ENCODE measurements at places on chromosomes 6 and 20.

DNA sequence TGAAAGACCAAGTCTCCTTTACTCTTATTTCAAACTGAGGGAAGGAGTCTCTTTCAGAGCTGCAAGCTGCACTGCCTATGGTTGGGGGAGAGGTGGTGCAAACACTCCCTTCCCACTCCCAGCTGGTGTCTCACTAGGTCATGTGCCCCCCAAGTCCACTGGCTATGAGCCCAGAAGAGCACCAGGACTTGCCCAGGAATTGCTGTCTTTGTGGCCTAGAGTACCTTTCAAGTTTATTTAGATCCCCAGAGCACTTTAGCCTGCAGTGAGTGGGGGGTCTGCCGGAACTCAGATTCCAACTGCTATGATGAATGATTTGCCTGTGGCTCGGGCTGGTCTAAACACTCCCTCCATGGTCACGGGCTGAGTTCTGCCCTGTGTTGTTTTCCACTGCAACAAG lies 192.6 kb upstream of the CITED2 start:
- H3K4me1 ChIP-seq = peaks cover 42% of the 10 kb centered on the region
- no peak overlapping the region for H3K27ac ChIP-seq
- H3K36me3 ChIP-seq = peaks cover 2% of the 10 kb centered on the region
- H3K27me3 ChIP-seq = no peaks in the 10 kb centered on the region
- no peak overlapping the region for H3K4me3 ChIP-seq

DNA sequence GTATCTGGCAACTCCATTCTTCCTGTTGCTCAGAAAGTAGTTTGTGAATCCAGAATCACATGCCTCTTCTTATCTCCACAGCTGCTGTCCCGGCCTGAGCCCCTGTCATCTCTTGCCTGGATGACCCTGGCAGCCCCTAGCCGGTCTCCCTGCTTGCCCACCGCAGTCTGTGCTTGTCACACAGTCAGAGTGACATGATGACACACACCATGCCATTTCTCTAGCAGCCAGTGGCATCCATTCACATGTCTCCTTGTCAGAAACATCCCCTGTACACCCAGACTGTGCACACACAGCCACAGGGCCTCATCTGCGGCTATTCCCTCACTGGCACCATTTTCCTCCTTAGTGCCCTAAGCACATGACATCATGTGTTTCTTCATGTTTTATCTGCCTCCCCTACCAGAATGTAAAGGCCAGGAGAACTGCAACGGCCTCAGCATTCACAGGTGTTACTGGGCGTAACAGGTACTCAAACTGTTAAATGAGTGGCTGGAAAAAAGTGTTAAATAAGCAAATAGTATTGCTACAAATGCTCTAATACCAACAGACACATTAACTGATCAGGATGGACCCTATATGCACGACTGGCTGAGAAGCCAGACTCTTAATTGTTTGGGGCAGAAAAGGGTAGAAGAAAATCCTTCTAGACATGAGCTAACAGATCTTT lies 9.6 kb downstream of the ABHD12 start:
- H3K4me1 ChIP-seq = peaks cover 4% of the 10 kb centered on the region
- no peak overlapping the region for H3K27ac ChIP-seq
- no peaks in the 10 kb centered on the region for H3K27me3 ChIP-seq
- peaks cover 10% of the 10 kb centered on the region for H3K36me3 ChIP-seq
- DNase-seq = no peak
- no peak overlapping the region for H3K4me3 ChIP-seq

DNA sequence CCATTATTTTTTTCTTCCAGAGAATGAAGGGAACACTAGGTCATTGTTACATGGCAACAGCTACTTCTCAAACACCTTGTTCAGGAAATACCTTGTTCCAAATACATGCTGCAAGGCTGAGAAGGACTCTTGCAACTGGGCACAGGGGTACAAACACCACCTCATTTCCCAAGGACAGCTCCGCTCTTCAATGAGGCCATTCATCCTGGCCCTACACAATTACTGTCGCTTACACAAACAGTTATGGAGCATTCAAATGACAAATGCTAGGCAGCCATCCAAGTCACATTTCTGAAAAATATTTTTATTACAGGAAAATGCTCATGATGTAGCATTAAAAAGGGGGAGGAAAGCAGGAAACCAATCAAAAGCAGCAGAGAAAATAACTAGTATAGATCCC lies 611.9 kb downstream of the DHX35 start:
- H3K4me1 ChIP-seq = no peaks in the 10 kb centered on the region
- H3K27ac ChIP-seq = no peak overlapping the region
- no peak for DNase-seq
- H3K4me3 ChIP-seq = no peak overlapping the region

GRCh38 chr6:136343700-136344099 lies 54.1 kb upstream of the BCLAF1 start:
- no peak for DNase-seq
- H3K27me3 ChIP-seq = no peaks in the 10 kb centered on the region

GRCh38 chr6:80477591-80477990 lies 371.1 kb downstream of the BCKDHB start:
- H3K27me3 ChIP-seq = no peaks in the 10 kb centered on the region
- H3K36me3 ChIP-seq = no peaks in the 10 kb centered on the region
- no peak overlapping the region for H3K27ac ChIP-seq

DNA sequence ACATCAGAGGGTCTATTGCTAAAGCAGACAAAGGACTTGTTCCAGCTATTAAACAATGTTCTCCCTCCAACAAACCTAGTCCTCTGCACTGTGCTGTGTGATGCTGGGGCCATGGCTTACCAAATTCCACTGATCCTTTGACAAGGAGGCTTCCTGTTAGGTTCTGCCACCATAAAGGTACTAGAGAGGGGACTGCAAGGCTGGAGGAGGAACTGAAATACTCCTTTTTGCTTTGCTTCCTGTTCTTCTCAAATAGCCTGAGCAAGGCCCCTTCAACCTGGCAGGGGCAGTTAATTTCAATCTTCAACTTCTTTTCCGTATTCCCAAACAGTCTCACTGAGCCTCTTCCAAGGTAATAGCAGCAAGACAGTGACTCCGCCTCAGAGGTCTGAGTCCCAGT lies 286.4 kb upstream of the IRAK1BP1 start:
- H3K4me3 ChIP-seq = no peak overlapping the region
- H3K27ac ChIP-seq = no peak overlapping the region
- no peaks in the 10 kb centered on the region for H3K36me3 ChIP-seq
- no peak for DNase-seq
- peaks cover 1% of the 10 kb centered on the region for H3K27me3 ChIP-seq
- H3K4me1 ChIP-seq = peaks cover 33% of the 10 kb centered on the region

- H3K27me3 ChIP-seq = no peaks in the 10 kb centered on the region
- peaks cover 13% of the 10 kb centered on the region for H3K36me3 ChIP-seq
Measured at GRCh38 chr6:4008324-4009047, 70.5 kb downstream of the FAM217A start.

GRCh38 chr20:719068-719467 lies 43.5 kb upstream of the SCRT2 start:
- no peak for DNase-seq
- no peaks in the 10 kb centered on the region for H3K36me3 ChIP-seq
- H3K27me3 ChIP-seq = peaks cover 66% of the 10 kb centered on the region
- no peaks in the 10 kb centered on the region for H3K4me1 ChIP-seq

GRCh38 chr6:31940256-31940664 lies 5.6 kb upstream of the CFB start:
- H3K4me1 ChIP-seq = no peaks in the 10 kb centered on the region
- DNase-seq = no peak
- no peaks in the 10 kb centered on the region for H3K36me3 ChIP-seq
- H3K27me3 ChIP-seq = peaks cover 36% of the 10 kb centered on the region
- H3K27ac ChIP-seq = no peak overlapping the region
- no peak overlapping the region for H3K4me3 ChIP-seq

- H3K36me3 ChIP-seq = no peaks in the 10 kb centered on the region
- no peak overlapping the region for H3K27ac ChIP-seq
Measured at GRCh38 chr6:1044040-1044836, 267.7 kb upstream of the FOXQ1 start.

DNA sequence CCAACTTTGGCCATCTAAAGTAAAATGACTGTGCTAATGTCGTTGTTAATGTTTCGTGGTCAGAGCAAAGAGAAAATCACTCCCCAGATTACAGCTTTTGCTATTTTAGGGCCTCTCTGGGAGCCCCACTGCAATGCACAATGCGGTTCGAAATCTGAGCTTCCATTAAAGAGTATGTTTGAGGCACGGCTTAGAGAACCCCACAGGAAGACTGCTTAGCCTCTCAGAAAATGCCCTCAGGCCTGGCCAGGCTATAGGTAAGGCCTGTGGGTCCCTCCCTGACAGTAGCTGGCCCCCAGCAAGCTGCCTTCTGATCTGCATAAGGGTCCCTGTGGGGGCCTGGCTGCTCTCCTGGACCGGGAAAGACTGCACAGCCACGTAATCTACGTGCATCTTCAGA lies 274.6 kb downstream of the PTPRT start:
- H3K4me3 ChIP-seq = no peak overlapping the region
- H3K36me3 ChIP-seq = no peaks in the 10 kb centered on the region
- H3K4me1 ChIP-seq = no peaks in the 10 kb centered on the region
- no peaks in the 10 kb centered on the region for H3K27me3 ChIP-seq

DNA sequence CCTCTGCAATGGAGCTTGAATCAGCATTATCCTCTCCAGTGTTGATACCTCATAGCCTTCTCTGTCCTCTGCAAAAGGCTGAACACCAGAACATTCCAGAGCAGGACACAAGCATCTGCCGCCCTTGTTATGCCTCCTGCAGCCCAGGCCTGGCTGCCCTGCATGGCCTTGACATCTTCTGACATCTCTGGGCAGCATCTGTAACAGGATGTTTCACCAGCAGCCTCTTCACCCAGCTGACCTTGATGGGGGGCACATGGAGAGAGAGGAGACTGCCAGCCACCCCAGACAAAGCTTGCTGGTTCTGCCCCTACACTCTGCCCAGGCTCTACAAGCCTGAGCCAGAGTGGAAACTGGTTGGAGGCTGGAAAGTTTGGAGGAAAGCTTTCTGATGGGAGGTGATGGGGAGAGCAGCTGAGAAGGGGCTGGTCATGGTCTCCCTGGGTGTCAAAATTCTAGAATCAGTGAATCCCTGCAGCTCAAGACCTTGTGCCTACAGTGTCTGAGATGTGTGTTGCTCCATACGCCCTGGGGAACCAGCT lies 145.1 kb downstream of the MRPL14 start:
- H3K27ac ChIP-seq = no peak overlapping the region
- H3K4me3 ChIP-seq = no peak overlapping the region
- peak; percentile 16 for DNase-seq
- H3K36me3 ChIP-seq = no peaks in the 10 kb centered on the region

DNA sequence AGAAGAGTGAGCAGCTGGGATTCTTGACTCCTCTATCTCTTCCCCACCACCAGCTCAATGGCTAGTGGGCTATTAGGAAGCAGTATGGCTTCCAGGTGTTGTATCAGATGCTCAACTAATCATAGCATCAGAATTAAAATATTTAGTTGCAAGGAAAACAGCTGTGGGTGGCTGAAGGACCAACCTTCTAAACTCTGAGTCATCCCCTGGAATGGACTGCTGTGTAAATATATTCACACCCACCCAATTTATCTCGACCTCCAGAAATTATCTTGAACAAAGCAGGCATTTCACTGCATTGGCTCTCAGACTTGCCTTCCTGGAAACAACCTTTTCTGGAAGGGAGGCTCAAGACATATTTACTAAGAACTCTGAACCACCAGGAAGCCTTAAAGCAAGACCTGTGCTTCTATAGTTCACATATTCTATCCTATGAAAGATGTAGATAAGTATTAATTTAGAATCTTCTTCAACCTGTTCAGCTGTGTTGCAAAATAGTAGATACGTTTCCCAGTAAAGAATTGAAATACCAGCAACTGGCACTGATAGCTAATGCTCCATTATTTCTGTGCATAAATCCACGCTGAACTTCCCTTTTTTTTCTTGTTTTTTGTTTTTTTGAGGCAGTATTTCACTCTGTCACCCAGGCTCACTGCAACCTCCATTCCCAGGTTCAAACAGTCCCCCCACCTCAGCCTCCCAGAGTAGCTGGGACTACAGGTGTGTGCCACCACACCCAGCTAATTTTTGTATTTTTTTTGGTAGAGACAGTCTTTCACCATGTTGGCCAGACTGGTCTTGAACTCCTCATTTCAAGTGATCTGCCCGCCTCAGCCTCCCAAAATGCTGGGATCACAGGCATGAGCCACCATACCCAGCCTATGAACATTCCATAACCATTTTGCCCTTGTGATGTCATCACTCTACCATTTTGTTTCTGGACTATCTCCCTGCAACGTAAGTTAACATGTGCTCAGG lies 56.9 kb upstream of the CD2AP start:
- H3K27ac ChIP-seq = no peak overlapping the region
- H3K36me3 ChIP-seq = no peaks in the 10 kb centered on the region
- H3K4me3 ChIP-seq = no peak overlapping the region

DNA sequence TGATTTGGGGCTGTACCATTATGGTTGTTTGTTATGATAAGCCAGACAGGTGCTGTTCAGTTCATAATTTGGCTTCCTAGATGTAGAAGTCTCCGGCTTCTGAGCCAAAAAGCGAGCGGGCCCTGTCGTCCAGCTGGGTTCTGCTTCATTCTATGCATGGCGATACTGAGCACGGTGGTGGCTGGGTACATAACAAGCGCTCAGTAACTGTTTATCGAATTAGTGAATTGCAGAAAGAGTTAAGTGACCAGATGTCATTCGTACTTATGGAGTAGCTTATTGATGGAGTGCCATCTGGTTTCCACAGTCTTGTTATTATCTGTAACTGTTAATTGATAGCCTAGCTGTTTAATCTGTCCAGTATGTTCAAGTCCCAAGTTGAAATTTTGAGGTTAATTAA lies 85.0 kb downstream of the DTD1 start:
- H3K36me3 ChIP-seq = no peaks in the 10 kb centered on the region
- no peak overlapping the region for H3K27ac ChIP-seq
- no peaks in the 10 kb centered on the region for H3K27me3 ChIP-seq
- peaks cover 31% of the 10 kb centered on the region for H3K4me1 ChIP-seq
- H3K4me3 ChIP-seq = no peak overlapping the region

DNA sequence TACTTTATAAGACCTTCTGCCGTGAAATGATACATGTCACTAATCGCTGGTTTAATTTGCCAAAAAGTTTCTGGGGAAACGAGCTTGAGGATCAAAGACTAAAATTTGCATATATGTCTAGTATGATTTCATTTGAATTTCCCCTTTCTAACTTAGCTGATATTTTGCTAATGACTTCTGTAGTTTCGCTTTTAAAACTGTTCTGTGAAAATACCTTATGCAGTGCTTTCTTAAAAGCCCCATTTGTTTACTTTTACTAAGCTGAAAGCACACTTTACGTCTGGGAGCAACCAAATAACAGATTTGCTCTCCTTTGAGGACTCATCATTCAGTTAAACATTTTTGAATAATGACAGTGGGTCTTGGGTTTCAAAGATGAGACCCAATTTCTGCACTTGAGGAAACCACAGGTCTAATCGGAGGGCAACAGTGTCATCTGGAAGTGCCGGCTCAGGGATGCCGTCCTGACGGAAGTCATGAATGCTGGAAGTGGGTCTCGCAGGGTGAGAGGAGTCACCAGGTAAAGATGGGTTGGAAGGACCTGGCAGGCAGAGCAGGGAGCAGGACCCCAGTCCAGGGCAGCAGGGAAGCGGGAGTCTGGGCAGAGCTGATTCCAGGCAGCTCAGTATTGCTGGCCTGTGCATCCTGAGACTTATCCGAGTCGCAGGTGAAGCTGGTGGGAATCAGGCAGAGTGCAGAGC lies 33.2 kb downstream of the PLEKHG1 start:
- H3K36me3 ChIP-seq = no peaks in the 10 kb centered on the region
- no peak for DNase-seq
- H3K4me1 ChIP-seq = peaks cover 73% of the 10 kb centered on the region
- no peak overlapping the region for H3K4me3 ChIP-seq

Measured in mesothelial cell of epicardium (in vitro differentiated cells).